ENCODE measurements at places on chromosomes 16 and 17.

DNA sequence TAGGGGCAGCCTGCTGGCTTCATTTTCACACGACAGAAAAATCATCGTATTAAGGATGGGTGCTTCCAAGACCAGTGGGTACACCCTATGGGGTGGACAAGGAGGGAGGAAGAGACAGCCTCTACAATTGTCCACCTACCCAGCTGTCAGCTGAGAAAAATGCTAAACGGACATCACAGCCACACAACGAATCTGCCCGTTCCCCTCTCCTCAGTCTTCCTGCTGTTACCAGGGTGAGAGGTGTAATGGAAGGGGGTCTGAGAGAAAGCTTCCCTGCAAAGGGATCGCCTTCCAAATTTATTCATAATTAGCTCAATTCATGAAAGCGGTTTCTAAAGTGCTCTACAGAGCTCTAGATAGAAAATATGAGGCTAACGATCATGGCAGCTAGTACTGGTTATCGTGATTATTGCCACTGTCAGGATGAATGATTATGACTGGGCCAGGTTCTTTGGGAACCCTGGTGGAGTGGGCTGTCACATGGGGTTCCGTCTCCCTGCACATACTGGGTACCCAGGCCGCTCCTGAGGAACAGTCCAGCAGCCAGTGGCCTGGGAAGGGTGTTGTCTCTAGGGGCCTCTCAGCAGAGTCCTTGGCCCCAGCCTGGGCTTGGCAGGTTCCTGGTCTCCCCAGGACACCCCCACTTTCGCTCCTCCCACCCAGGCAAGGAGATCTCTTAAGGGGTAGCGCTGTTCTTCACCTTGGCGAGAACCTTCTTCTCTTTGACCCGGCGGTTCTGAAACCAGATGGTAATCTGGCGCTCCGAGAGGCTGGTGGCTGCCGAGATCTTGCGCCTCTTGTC, 2.2 kb downstream of the HOXB13 start:
- DNase-seq = no peak

DNA sequence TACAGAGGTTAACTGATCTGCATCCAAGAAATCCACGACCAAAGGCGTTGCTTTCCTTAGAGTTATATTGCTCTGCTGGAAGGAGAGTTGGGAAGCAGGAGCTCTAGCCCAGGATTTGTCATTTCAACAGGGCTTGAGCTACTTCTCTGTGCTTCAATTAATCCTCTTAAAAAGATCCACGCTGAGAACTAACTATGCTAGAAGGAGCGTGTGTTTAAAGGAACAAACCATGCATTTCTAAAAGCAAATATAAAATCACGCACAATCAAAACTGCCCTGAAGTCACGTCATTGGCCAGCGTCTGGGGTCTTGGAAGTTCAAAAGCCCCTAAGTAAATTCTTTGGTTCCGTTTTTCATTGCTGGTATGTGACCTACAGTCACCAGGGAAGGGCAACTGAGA, 1.1 kb downstream of the ARL6IP1 start:
- no peak for DNase-seq

DNA sequence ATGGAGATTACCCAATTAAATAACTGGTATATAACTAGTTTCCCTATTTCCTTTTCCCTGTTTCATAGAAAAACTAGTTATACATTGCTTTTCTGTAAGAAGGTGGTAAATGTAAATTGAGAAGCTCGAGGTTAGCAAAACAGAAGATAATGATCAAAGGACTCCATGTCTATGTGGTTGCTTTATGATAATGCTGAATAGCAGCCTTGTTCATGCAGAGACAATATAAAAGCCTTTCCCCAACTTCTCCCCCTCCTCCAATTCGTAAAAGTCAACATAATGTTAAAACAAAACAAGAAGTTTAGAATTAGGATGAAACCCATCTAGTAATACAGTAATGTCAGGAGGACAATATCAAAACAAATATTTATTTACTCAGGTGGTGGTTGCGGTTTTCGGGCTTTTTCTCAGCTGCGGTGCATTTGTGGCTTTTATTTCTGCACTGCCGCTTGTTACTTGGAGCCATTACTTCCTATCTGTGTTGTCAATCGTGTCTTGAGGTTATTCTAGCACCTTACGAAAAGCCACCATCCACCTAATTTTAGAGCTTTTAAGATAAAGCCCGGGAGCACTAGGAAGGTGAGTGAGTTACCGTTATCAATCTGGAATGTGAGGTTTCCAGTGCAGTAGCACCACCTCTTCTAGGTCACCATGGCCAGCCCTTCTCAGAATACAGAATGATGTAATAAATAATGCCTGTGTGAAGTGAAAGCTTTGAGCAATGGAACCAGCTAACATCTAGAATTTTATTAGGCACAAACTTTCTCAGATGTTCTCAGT, 297.5 kb downstream of the CDH13 start:
- no peak for DNase-seq

GRCh38 chr16:78240459-78241222, 141.2 kb downstream of the WWOX start:
- DNase-seq = no peak

DNA sequence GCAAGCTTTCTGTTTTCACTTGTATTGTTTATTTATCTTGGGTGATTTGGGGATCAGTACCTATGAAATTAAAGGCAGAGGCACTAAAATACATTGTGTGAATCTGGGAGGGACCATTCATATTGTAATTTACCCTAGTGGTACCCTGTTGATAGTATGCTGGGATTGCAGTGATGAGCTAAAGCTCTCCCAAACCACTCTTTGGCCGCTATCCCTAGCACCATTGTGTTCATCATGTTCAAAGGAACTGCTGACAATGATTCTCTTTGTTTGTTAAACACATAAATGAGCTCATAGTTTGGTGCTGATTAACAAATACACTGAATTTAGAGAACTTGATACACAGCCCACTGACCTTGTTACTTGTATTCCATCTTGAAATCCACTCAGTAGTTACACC, 1469.8 kb downstream of the CDH11 start:
- DNase-seq = no peak

GRCh38 chr16:7442050-7442449, 109.4 kb downstream of the RBFOX1 start:
- DNase-seq = no peak

DNA sequence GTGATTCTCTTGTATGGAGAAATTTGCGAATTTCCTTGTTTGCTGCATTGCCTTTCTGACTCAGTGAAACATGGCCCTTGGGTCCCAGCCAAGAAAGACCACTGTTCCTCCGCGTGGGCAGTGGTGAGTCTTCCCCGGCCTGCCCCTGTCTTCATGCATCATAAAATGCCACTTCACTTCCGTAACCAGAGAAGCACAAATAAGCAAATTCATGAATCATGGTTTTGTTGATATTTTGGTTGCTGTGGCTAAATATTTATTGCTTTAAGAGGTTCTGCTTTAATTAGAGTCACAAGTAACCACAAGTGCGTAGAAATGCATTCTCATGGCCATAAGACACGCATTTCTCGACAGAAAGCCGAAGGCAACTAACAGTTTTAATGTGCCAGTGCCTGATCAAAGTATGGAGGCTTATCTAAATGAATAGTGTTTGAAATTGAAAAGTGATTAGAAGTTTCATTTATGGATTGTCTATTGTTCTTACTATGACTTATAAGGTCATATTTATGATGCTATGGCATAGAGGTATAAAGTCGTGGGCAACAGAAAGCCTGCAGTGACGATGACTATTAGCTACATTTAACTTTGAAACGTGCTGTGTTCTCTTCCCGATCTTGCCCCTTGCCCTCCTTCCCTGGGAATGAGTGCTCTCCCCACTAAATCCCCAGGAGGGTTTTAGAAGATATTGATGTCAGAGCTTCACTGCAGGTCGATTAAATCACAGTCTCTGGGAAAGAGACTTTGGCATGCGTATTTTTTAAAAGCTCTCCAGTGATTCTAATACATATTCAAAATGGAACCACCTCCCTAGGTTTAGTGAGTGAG, 76.0 kb downstream of the WIPI1 start:
- no peak for DNase-seq

- no peak for DNase-seq
Observed at GRCh38 chr16:77111056-77111565, 79.9 kb upstream of the MON1B start.

DNA sequence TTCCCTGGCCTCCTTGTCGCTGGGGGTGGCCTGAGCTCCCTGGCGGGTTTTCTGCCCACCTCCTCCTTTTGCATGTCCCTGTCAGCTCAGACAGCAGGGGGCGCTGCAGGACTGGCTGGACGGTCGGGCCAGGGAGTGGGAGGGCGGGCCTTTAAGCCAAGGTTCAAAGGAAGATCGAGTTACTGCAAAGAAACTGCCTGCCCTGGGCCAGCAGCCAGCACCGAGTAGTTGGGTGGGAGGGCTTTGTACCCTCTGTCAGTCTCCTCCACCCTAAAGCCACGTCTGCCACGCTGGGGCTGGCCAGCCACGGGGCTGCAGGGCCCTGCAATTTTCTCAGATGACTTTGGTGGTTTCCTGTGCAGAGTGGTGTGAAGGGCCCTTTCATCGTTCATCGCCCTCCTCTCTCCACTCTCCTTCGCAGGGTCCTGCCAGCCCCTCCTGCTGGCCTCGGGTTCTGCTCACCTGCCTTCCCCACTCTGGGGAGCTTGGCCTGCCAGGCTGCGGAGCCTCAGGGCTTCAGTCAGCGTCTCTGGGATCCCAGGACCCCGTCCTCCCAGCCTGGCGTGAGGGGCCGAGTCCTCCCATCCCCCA, 12.3 kb downstream of the GPR142 start:
- peak; percentile 98 for DNase-seq

DNA sequence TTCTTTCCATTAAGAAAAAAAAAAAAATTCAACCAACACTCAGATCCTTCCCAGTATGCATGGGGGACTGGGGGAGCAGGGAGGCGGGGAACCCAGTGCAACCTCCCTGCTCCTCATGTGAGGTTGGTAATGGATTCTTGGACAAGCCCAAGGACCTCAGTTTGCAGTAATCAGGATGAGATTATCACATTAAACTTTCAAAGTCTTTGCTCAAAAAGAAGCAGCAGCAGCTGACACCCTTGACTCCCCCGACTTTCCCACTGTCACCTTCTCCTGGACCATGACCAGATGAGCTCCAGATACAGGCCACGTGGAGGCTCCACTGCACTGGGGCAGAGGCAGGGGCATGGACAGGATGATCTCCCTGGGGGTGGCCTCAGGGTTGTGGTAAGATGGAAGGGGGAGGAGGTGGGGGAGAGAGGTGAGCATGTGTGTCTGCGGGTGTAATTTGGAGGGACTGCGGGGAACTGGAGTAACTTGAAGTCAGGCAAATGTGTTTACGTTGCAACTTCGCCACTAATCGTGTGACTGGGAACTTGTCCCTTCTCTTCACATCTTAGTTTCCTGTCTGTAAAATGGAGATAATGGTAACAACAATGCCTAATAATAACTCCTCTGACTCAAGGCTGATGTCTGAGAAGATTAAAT, 19.8 kb downstream of the ZNF385C start:
- no peak for DNase-seq

DNA sequence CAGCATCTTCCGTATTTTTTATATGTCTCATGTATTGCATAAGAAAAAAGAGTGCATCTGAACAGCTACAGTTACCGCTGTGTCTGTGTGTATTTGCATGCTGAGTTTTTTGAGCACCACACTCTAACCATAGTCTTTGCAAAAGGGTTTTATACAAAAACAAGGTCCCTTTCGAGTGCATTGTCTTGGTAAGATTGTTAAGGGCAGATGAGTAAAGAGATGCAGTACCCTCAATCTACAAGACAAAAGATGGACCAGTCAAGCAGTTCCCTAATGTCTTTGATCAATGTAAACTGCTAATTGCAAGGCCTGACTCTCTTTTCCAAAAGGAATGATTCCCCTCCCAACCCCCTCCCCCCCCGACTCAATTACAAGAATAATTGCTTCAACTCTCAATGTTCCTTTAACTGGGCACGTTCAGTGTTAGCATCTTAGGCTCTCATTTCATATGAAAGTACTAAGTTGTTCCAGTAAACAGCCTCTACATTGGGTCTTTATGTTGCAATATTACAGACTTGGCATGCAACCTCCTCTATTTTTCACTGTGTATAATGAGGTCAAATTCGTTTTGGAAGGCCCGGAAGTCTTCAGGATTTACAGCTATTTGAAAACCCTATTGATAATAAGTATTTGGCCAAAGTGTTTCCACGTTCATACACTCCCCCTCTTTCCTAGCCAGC, 471.4 kb upstream of the RBFOX1 start:
- DNase-seq = no peak

- DNase-seq = no peak
Observed at GRCh38 chr16:78127130-78127529, 27.7 kb downstream of the WWOX start.

GRCh38 chr16:1564325-1564724, 30.9 kb downstream of the TMEM204 start:
- DNase-seq = no peak

- peak; percentile 94 for DNase-seq
Observed at GRCh38 chr16:29784901-29785500, 5.5 kb upstream of the KIF22 start.

GRCh38 chr17:59804901-59805465, 87.8 kb downstream of the TUBD1 start:
- no peak for DNase-seq

- DNase-seq = no peak
Observed at GRCh38 chr17:82614095-82614631, 34.1 kb downstream of the WDR45B start.

DNA sequence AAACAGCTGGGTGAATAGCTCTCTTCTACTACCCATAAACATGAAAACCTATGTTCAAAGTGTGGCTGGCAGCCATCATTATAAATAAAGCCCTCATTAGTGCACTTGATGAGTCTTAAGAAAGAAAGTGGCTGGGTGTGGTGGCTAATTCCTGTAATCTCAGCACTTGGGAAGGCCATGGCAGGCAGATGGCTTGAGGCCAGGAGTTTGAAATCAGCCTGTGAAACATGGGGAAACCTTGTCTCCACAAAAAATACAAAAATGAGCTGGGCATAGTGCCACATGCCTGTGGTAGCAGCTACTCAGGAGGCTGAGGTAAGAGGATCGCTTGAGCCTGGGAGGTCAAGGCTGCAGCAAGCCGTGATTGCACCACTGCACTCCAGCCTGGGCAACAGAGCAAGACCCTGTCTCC, 28.3 kb upstream of the APPBP2 start:
- DNase-seq = no peak

DNA sequence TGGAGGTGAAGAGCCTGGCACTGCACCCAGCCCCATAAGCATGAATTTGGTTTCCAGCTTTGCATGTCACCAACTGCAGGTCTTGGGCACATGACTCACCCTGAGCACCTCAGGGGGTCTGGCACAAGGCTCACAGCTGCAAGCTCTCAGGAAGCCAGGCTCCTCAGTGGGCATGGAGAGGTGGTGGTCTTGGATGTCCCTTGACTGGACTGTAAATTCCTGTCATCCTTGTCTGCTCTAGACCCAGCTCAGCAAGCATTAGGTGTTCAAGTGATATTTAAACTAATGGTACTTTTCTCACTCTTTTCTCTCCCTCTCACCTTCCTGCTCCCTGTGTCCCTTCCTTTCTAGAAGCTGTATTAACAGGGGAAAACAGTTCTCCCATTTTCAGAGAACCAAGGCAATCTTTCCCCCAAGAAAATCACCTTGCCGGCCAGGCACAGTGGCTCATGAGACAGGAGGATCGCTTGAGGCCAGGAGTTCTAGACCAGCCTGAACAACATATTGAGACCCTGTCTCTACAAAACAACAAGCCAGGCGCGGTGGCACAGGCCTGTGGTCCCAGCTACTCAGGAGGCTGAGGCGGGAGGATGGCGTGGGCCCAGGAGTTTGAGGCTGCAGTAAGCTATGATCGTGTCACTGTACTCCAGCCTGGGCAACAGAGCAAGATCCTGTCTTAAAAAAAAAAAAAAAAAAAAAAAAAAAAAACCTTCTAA, 5.1 kb upstream of the KIFC3 start:
- DNase-seq = no peak

GRCh38 chr16:48622456-48623303, 12.7 kb upstream of the N4BP1 start:
- DNase-seq = no peak

- no peak for DNase-seq
Observed at GRCh38 chr17:65664266-65664665, 102.8 kb upstream of the AXIN2 start.

Measured in WTC11 (cell line).